ENCODE measurements at places on chromosomes 7 and 10.

- no peak for DNase-seq
Measured at GRCh38 chr7:99267841-99268576, 4.6 kb upstream of the MYH16 start.

DNA sequence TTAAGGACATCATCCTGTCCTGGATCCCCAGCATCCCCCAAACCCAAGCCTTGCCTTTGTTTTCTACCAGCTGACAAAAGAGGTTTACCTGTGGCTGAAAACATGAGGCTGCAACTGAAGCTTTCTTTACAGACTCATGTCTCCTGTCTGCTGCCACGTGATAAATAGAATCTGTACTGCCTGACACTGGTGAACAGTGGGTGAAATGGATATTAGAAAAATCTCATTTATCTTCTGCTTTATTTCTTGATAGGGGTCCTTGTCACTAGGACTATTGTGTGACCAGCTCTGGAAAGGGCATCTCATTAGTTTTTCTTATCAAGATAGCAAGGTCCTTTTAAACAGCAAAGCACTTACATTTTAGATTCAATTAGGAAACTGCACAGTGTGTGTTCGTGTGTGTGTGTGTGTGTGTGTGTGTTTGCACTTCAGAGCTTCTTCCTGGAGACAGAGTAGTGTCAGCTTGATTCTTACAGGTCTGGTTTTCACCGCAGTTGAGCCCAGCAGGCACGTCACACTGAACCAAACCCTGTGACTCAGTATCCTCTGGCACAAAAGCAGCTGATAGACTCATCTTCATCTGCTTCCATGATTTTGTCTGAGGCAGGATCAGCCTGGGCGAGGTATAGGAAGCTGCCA is 373.5 kb upstream of the CELF2 start:
- peak; percentile 18 for DNase-seq

DNA sequence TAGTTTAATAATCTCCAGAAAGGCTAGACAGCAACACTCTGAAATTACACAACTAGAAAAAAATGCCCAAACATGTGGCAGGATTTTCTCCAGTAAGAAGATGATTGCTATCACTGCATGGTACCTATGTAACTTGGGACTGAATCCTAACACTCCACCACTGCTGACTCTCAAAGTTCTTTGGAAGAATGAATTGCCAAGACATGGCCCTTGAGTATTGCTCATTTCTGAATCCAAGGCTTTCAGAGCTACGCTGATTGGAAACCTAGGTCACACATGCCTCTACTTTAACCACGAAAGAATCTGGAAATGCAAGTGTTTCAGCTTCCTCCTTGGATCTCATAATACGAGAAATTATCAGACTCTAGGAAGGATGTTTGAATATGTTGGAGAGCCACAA is 167.5 kb upstream of the CELF2 start:
- DNase-seq, result peak; percentile 79

- no peak for DNase-seq
Measured at GRCh38 chr7:4486907-4487306, 195.2 kb upstream of the FOXK1 start.

DNA sequence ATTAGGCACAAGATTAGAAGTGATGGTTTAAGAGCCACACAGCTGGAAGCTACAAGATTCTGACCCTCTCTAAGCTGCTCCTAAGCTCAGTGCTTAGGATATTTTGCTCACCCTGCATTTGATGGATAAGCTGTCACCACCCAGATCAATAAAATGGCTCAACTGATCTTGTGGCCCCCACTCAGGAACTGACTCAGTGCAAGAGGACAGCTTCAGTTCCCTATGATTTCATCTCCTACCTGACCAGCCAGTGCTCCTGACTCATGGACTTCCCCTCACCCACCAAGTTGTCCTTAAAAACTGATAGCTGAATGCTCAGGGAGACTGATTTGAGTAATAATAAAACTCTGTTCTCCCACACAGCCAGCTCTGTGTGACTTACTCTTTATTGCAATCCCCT is 833.8 kb downstream of the GRID1 start:
- DNase-seq, result no peak

- DNase-seq, result no peak
Measured at GRCh38 chr7:39510864-39511354, 55.3 kb upstream of the YAE1 start.

DNA sequence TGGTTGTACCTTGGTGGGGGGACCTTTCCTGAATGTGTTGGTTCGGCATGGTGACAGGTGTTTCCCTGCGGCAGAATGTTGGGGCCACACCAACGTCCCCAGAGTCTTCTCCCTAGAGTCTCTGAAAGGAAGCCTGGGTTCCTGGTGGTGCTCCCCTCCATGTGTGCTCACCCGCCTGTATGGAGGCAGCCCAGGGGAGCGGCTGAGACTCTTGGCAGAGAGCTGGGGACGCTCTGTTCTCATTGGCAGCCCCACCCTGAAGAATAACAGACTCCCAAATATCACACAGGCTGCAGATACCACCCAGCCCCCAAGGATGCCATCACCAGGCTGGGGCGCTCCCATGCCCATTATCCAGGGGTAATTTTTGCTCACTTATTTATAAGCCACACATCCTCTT is 34.8 kb downstream of the CHST12 start:
- DNase-seq, result no peak

- DNase-seq, result no peak
Measured at GRCh38 chr10:35398908-35399307, 62.6 kb downstream of the CCNY start.
